ENCODE measurements at places on chromosomes 2 and 18. TPM values are rescaled to one million over a fixed set of nuclear protein-coding genes. Genes with fewer than 3 reads are reported as not detected.

Gene TMEM163
- not detected for total RNA-seq

GRCh38 chr2:71888751-71889445 is 258.8 kb downstream of the CYP26B1 start:
- H3K4me3 ChIP-seq = no peak overlapping the region
- peak; percentile 40 for DNase-seq
- H3K27me3 ChIP-seq = peaks cover 2% of the 10 kb centered on the region
- peak overlapping the region; percentile 51 for H3K27ac ChIP-seq
- peaks cover 56% of the 10 kb centered on the region for H3K4me1 ChIP-seq

Gene SERPINB2
- 87.4 TPM for total RNA-seq

DNA sequence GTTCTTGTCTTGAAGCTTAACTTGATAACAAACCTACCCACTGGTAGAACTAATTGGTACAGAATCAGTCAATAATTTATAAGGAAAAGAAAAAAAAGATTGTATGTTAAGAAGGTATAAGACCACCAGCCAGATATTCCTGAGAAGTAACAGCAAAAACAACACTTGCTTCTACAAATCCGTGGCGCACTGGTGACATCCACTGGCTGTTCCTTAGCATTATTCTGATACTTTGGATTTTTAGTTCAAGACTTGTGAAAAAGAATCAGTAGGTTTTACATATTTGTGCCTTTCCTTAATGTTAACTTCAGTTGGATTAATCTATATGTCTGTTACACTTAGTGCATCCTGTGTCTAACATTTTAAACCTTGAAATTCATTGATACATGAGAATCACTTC is 141.8 kb downstream of the GRB14 start:
- no peaks in the 10 kb centered on the region for H3K36me3 ChIP-seq
- no peaks in the 10 kb centered on the region for H3K27me3 ChIP-seq
- H3K4me1 ChIP-seq = no peaks in the 10 kb centered on the region
- DNase-seq = no peak

Gene CRACDL
- not detected for total RNA-seq

DNA sequence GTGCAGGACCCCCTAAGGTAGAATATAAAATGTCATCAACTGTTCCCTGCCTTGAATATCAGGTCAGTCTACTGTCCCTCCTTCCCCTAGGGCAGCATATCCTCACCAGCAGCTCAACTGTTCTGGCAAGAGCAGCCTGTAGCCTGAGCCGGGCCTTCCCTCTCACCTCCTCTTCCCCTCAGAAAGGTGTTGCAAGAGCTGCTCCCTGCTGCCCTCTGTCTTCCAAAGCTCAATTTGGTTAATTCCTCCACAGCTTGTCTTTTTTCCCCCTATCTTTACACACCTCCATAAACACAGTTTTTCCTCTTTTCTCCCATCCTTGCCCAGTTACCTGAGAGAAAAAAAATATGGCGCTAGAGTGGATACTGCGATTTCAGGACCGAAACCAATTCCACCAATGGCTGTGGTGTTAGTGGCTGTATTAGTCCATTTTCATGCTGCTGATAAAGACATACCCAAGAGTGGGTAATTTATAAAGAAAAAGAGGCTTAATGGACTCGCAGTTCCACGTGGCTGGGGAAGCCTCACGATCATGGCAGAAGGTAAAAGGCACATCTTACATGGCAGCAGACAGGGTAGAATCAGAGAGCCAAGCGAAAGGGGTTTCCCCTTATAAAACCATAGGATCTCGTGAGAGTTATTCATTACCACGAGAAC is 184.7 kb downstream of the MREG start:
- peaks cover 5% of the 10 kb centered on the region for H3K36me3 ChIP-seq
- no peaks in the 10 kb centered on the region for H3K27me3 ChIP-seq
- peaks cover 52% of the 10 kb centered on the region for H3K4me1 ChIP-seq
- H3K27ac ChIP-seq = no peak overlapping the region
- no peak overlapping the region for H3K4me3 ChIP-seq

Gene RTP5
- total RNA-seq = not detected

Gene SPEG
- total RNA-seq = 87.0 TPM

Gene EPB41L3
- 11.9 TPM for total RNA-seq

DNA sequence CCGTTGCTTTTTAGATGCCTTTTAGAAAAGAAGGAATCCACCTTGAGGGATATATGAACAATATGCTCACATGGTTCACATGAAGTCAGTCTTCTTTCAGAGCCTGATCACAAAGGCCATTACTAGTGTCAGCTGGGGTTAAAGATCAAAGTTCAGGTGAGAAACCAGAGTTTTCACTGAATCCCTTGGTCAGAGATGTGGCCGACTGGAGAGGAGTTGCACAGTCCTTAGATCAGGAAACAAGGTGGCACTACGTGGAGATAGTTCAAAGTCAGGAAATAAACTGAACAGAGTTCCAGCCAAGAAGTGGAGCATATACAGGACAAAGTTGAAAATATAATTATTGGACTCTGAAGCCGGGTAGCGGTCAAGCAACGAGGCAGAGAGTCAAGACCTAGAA is 54.6 kb downstream of the AAK1 start:
- H3K27me3 ChIP-seq = no peaks in the 10 kb centered on the region
- DNase-seq = no peak
- H3K36me3 ChIP-seq = peaks cover 7% of the 10 kb centered on the region
- H3K4me1 ChIP-seq = peaks cover 37% of the 10 kb centered on the region
- H3K4me3 ChIP-seq = no peak overlapping the region
- H3K27ac ChIP-seq = 0 out of 2 replicates have a peak overlapping the region, but pooled peaks have one; percentile 7

GRCh38 chr2:231222318-231223000 is 24.0 kb downstream of the ARMC9 start:
- peaks cover 28% of the 10 kb centered on the region for H3K36me3 ChIP-seq
- peaks cover 52% of the 10 kb centered on the region for H3K4me1 ChIP-seq
- DNase-seq = peak; percentile 86
- H3K4me3 ChIP-seq = peak overlapping the region; percentile 71

DNA sequence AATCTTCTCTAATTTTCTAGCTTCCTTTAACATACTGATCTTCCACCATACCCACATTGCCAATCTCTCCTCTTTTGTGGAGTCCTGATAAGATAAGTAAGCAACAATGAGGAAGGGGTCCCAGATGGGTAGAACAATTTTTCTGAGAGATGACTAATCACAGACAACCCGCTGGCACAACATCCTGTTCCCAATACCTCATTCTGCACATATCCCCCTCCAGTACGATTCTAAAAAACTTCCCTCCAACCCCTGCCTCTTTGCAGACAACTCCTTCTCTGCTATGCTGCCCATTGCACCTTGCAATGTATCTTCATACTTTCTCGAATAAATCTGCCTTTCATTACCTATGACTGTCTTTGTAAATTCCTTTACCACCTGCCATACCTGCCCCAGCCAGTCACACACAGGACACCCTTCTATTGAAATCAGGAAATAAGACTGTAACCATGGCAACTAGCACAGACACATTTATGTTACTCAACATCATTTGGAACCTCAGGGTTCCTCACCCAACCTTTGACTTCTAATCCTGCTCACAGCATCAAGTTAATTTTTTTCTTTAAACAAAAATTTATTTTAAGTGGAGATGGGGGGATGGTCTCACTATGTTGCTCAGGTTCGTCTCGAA is 7.4 kb upstream of the EXOC6B start:
- peaks cover 22% of the 10 kb centered on the region for H3K27me3 ChIP-seq
- no peak overlapping the region for H3K4me3 ChIP-seq
- H3K4me1 ChIP-seq = peaks cover 13% of the 10 kb centered on the region
- H3K36me3 ChIP-seq = no peaks in the 10 kb centered on the region

Gene MTHFD2
- total RNA-seq = 75.3 TPM

DNA sequence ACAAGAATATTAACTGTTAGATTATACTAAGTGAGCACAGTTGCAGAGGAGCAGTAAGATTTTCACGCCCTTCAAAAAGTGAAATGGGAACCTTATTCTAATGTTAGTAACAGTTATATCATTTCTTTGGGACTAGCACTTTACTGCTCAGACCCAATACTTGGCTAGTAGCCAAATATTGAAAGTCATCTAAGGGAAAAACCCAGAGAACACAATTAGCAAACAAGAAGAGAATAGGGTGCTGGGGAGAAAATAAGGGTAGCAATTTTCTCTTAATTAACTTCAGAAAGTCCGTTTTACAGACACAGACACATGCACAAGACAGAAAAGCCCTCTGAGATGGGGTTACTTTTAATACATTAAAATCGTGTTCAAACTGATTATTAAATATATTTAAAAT is 71.8 kb downstream of the ID2 start:
- H3K36me3 ChIP-seq = peaks cover 24% of the 10 kb centered on the region
- H3K4me3 ChIP-seq = no peak overlapping the region
- no peaks in the 10 kb centered on the region for H3K27me3 ChIP-seq
- no peak for DNase-seq

Gene CPO
- not detected for total RNA-seq

Gene NFE2L2
- total RNA-seq = 65.6 TPM

DNA sequence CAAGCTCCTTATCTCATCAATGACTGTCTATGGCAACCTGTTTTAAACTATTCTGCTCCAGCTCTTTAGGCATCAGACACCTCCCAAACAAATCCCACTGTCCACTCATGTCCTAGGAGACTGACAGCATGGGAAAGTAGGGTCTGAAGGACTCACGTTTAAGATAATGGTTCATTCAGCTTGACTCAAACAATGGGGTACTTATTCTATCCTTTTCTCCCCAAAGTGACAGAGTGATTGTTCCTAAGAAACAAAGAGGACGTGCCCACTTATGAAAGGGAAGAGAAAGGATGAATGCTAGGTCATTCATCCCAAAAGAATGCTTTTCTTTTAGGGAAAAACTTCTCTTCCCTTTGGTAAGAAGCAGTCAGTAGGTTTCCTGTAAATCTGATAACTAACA is 41.9 kb downstream of the ALK start:
- DNase-seq = no peak
- H3K27me3 ChIP-seq = peaks cover 1% of the 10 kb centered on the region
- no peak overlapping the region for H3K27ac ChIP-seq
- no peaks in the 10 kb centered on the region for H3K4me1 ChIP-seq

GRCh38 chr18:9764011-9764481 is 55.9 kb downstream of the RAB31 start:
- no peak overlapping the region for H3K4me3 ChIP-seq
- no peak overlapping the region for H3K27ac ChIP-seq
- no peak for DNase-seq
- H3K36me3 ChIP-seq = peaks cover 21% of the 10 kb centered on the region
- H3K27me3 ChIP-seq = no peaks in the 10 kb centered on the region
- no peaks in the 10 kb centered on the region for H3K4me1 ChIP-seq

- peaks cover 13% of the 10 kb centered on the region for H3K36me3 ChIP-seq
- no peak for DNase-seq
- peaks cover 33% of the 10 kb centered on the region for H3K4me1 ChIP-seq
- H3K27me3 ChIP-seq = peaks cover 2% of the 10 kb centered on the region
These were observed 76.3 kb downstream of the PKP4 start for GRCh38 chr2:158533009-158533408.

Gene DUSP2
- 19.2 TPM for total RNA-seq
